ENCODE measurements at places on chromosomes 3 and 15.

DNA sequence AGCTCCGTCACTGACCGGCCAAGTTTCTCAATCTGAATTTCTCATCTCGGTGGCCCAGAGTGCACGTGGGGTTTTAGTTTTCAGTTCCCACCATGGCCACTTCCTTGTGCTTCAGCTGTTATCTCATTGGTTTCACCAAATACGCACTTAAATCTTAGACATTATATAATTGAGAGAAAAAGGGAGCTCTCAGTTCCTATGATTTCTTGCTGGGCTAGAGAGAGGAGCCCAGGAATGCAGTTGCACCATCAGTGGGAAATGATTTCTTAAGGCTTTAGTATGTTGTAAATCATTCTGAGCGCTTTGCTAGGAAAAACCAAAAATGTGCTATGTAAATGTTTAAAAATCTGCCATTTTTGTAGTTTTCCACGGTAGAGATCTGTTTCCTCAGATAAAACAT, 53.2 kb downstream of the OXNAD1 start:
- no peak for DNase-seq
- H3K4me3 ChIP-seq = no peak overlapping the region
- H3K27me3 ChIP-seq = no peaks in the 10 kb centered on the region
- H3K27ac ChIP-seq = no peak overlapping the region
- peaks cover 3% of the 10 kb centered on the region for H3K4me1 ChIP-seq
- H3K36me3 ChIP-seq = peaks cover 10% of the 10 kb centered on the region

DNA sequence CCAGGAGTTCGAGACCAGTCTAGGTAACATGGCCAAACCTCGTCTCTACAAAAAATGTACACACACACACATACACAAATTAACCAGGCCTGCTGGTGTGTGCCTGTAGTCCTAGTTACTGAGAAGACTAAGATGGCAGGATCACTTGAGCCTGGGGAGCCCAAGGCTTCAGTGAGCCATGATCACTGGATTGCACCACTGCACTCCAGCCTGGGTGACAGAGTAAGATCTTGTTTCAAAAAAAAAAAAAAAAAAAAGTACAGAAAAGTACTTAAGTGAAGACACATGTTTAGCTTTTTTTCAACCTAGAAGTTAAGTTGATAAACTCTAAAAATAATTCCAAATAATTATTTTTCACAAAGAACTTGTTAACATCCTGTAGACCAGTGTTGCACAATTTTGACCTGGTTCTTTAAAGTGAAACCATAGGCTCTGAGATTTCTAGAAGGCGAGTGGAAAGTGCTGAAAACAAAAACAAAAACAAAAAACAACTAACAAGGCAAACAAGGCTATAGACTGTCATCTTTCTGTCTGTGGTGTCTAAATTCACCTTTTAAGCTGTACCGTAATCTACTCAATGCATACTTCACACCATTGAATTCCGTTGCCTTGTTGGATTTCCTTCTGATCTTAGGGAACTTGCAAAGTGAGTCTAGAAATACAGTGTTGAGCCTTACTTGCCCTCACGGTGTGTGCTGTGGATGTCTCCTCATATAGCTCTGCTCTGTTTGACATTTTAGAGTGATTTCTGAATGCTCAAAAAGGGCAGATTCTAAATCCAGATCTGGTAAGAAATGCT, 63.5 kb downstream of the CHST2 start:
- no peak overlapping the region for H3K4me3 ChIP-seq
- H3K27me3 ChIP-seq = no peaks in the 10 kb centered on the region

GRCh38 chr3:137217733-137218132, 259.9 kb downstream of the IL20RB start:
- peak; percentile 24 for DNase-seq
- no peak overlapping the region for H3K4me3 ChIP-seq
- no peaks in the 10 kb centered on the region for H3K4me1 ChIP-seq

DNA sequence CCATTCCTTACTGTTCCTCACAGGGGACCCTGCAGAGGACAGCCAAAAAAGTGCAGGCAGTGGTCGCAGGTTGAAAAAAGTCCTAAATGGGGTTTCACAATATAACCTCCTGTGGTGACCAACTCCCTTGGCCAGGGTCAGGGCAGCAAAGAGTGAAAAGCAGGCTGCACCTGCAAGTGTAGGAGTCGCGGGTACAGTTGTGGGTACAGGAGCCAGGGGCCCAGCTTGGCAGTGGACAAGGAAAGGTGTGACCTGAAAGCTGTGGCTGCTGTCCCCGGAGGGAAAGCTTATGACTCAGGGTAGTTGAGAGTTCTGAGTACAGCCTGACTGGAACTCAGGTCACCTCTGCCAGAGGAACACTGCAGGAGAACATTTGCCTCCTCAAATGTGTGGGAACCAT, 1114.1 kb downstream of the ROBO2 start:
- no peaks in the 10 kb centered on the region for H3K27me3 ChIP-seq
- H3K36me3 ChIP-seq = no peaks in the 10 kb centered on the region
- no peak for DNase-seq
- H3K4me1 ChIP-seq = no peaks in the 10 kb centered on the region
- H3K27ac ChIP-seq = no peak overlapping the region

DNA sequence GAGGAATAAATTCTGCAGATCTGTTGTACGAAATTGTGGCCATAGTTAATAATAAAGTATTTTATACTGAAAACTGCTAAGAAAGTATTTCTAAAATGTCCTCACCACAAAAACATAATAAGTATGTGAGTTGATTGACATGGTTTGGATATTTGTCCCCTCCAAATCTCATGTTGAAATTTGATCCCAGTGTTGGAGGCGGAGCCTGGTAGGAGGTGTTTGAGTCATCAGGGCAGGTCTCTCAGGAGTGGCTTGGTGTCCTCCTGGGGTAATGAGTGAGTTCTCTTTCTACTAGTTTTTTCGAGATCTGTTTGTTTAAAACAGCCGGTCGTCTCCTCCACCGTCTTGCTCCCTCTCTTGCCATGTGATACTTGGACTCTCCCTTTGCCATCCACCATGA, 424.1 kb upstream of the KCNMB2 start:
- no peak overlapping the region for H3K4me3 ChIP-seq
- no peak overlapping the region for H3K27ac ChIP-seq
- H3K27me3 ChIP-seq = no peaks in the 10 kb centered on the region
- peak; percentile 8 for DNase-seq
